Vein endothelial cell (primary cell): ENCODE measurements at places on chromosomes 13 and 19. TPM values are rescaled to one million over a fixed set of nuclear protein-coding genes. Genes with fewer than 3 reads are reported as not detected.

The IGLON5 gene
- total RNA-seq: not detected in 2 replicates

The NLRP7 gene
- total RNA-seq: not detected in 2 replicates

The VSTM1 gene
- not detected in 2 replicates for total RNA-seq

The CYP4F2 gene
- not detected in 2 replicates for total RNA-seq

The RFXAP gene
- 2.3 TPM in 2 replicates for total RNA-seq
